ENCODE measurements at places on chromosomes 7 and 10.

- no peak for DNase-seq
Observed at GRCh38 chr7:27198138-27198841, 1.6 kb downstream of the HOXA13 start.

GRCh38 chr10:108749042-108749441, 1174.3 kb downstream of the XPNPEP1 start:
- DNase-seq, result no peak

DNA sequence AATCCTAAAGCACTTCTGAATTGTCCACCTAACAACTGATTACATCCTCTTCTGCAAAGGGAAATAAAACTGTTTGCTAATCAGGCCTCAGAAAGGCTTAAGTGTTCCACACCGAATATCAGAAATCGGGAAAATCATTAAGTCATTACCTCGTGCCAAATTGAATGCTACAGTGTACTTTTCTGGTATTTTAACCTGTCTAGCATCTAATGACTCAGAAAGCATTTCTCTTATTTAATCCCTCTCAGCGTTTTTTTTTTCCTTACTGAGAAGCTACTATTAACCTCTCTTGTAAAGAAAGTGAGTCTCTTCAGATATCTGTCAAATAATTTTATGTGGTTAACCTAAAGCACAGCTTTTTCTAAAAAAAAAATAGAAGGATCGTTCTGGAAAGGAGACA, 28.6 kb downstream of the VIM start:
- no peak for DNase-seq

DNA sequence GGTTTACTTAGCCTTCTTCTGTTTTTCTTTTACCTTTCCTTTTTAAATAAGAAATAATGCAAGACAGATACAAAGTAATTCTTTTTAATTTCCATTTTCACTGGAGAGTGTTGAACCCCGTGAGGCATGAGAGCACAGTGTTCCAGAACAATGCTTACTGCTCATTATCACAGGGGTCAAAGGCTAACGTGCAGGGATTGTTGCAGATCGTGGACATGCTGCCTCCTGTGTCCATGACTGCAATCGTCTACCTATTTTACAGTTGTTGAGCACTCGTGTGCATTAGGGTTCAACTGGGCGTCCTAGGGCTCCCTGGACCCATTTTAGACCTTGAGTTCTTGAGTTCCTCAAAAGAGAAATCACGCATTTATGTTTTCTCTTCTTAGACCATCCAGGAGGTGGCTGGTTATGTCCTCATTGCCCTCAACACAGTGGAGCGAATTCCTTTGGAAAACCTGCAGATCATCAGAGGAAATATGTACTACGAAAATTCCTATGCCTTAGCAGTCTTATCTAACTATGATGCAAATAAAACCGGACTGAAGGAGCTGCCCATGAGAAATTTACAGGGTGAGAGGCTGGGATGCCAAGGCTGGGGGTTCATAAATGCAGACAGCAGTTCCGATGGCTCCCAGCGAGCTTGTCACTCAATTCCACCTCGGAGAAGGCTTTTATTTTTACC, 124.2 kb downstream of the EGFR start:
- no peak for DNase-seq

- DNase-seq, result no peak
Observed at GRCh38 chr10:92970301-92971070, 90.1 kb upstream of the CYP26C1 start.

DNA sequence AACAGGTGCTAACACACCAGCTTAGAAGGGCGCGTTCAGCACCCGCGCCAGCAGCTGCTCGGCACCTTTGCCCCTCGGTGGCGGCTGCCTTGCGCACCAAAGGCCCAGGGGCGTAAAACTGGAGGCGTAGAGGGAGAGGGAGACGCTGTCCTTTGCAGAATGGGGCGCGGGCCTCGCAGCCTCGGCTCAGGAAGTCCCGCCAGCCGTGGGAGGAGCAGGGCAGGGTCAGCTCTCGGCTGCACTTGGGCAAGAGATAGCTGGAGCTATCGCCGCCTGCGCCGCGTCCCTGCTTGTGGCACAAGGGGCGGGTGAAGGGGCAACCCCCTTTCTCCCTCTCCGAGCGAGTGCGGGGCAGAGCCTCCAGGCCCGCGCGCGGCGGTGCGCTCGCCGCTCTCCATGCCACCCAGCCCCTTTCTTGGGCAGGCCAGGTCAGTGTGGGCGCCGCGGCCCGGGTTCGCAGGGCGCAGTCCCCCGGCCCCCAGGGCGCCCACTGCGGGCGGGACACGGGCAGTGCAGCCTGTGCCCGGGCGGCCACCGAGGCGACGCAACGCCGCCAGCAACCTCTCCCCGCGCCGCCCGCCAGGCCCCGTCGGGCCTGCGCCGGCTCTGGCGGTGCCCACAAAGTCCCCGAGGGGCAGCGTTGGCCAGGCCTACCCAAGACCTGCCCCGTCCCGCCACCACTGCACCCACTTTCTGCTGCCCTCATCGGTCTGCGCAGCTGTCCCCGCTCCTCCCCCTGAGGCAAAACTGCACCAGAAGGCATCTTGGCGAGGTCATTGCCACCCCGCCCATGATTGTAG, 4.1 kb downstream of the NEUROD6 start:
- DNase-seq, result no peak

- DNase-seq, result no peak
Observed at GRCh38 chr7:18978108-18978495, 139.3 kb downstream of the TWIST1 start.

GRCh38 chr10:100520811-100521210, 1.1 kb upstream of the SEC31B start:
- DNase-seq, result no peak

- DNase-seq, result no peak
Observed at GRCh38 chr10:129761981-129762956, 201.8 kb downstream of the EBF3 start.

GRCh38 chr7:151889406-151890354, 12.8 kb upstream of the PRKAG2 start:
- DNase-seq, result no peak

- no peak for DNase-seq
Observed at GRCh38 chr10:106938513-106938912, 226.0 kb downstream of the SORCS1 start.

GRCh38 chr10:109915566-109915965, 7.7 kb downstream of the XPNPEP1 start:
- DNase-seq, result no peak

GRCh38 chr10:104197364-104197763, 34.8 kb downstream of the CFAP43 start:
- no peak for DNase-seq

DNA sequence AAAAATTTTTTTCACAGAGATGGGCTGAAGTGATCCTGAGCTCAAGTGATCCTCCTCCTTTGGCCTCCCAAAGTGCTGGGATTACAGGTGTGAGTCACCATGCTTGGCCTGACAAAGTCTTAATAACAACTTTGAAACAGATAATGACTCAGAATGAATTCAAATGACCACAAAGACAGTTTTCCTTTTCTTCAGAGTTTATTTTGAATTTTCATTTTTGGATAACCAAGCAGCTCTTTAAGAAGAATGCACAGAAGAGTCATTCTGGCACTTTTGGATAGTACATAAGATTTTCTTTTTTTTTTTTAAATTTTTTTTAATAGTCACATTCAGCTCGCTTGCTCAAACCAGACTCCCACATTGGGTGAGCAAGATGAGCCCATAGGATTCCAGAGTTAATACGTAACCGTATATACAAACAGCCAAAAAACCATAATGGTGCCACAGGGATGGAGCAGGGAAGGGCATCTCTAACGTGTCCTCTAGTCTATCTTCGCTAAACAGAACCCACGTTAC, 43.0 kb upstream of the NMT2 start:
- DNase-seq, result no peak

DNA sequence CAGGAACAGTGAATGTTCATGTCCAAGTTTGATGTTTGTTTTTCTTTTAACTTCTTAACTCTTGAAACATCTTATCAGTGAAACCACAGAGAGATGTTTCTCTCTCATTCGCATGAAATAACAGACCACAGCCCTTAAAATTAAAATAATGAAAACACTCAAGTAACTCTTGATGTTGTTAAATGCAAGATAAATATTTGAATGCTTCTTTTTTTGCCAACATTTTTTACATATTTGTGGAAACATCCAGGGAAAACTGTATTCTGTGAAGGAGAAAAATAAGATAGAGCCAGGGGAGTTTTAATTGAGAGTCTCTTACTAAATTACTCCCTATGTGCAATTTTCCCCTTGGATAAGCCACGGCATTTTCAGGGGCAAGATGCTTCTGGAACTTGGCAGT, 361.8 kb upstream of the MGMT start:
- DNase-seq, result no peak

DNA sequence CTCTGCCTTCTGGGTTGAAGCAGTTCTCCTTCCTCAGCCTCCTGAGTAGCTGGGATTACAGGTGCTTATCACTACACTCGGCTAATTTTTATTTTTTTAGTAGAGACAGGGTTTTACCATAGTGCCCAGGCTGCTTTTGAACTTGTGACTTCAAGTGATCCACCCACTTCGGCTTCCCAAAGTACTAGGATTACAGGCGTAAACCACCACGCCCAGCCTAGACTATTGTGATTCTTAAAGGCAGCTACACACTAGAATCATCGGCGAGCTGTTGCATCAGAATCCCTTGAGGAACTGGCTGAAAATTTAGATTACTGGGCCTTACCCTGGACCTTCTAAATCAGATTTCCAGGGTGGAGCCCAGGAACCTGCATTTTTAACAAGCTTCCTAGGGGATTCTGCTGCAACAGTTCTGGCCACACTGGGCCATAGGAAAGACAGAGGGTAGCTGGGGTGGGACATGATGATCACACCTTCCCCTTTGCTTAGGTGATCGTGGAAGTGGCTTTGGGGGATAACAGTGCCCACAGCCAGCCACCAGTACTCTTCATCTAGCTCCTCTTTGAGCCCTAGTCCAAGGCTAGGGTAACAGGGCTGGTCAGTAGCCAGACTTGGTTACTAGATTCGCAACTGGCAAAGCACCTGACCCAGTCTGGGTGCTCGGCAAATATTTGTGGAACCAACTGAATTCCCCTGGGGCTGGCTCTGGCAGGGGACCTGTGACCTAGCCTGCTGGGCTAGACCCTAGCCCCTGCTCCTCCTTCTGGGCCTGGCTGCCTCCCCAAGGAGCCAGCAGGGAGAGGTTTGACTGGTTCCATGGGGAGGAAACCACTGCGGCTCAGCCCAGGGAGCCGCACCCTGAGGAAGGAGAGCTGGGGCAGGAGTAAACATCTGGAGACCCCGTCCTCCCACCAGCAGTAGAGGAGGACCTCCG, 67.1 kb upstream of the DUSP5 start:
- DNase-seq, result no peak

GRCh38 chr10:26437637-26438461, at the start of gene APBB1IP:
TSS of gene APBB1IP (plus strand) at chr10:26438341. CDS start at chr10:26492327, 53,986 bp downstream.
- DNase-seq, result no peak

DNA sequence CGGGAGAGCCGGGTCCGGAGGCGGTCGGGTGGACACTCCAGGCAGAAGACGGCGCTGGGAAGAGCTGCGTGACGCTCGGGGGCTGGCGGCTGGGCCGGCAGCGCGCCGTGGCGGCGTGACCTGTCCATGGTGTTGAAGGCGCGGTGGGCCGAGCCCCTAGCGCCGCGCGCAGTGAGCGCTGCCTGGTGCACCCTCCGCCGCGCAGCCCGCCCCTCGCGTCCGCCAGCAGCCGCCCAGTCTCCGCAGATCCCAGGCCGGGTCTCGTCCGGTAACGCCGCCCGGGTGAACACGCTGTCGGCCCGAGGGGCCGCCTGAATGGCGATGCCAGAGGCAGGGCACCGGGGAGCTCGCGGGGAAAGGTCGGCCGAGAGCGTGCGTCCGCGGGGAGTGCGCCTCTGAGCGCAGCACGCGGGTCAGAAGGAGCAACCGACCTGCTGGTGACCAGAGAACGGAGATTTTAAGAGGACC, 657 bp upstream of the TMEM178B start:
- DNase-seq, result no peak

DNA sequence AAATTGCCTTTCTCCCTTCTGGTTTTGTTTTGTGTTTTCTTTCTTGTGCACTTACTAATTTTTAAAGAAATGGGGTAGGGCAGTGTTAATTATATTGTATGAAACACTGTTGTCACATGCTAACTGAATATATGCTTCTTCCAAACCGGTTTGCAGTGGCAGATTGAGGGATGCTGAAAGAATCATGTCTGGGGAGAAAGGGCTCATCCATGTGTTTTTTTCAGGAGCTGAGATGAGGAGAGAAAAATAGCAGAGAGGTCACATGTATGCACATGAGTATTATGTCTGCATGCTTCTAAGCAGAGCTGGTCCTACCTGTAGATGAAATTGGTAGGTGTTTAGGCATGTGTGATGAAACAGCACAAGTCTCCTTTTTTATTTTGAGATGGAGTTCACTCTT, 17.0 kb downstream of the SORCS3 start:
- no peak for DNase-seq

GRCh38 chr7:113801751-113802150, 117.1 kb downstream of the PPP1R3A start:
- DNase-seq, result no peak

DNA sequence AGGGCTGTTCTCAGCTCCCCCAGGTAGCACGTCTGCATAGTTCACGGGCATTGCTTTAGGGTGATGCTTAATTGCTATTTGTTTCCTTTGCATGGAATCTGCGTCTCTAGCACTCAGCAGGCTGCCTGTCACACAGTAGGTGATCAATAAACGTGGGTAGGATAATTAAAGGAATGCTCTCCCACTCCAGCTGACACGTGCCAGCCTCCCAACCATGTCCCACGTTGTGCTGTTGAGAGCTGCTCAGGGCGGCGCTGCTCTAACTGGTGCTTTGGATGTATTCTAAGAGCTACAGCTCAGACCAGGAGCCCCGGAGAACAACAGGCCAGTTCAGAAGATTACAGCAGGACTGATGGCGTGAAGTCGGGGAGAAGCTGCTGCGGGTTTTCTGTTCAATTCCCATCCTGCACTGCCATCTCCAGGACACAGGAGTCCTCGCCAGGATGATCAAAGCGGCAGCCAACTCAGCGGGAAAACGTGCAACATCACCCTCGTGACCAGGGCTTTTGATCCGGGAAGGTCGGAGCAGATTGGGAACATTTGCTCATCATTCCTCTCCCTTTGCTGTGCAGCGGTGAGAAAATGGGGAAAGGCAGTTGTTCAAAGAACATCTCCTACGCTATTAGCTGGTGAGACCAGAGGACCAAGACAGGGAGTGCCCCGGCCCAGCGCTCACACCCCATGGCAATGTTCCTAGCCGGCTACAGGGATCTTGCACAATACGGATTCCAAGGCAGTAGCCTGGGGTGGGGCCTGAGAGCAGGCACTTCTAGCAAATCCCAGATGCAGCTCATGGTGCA, 50.5 kb upstream of the FOXK1 start:
- DNase-seq, result peak; percentile 70

Data from nucleus accumbens (tissue), 56 donors.